ENCODE measurements at places on chromosomes 2 and 18. TPM values are rescaled to one million over a fixed set of nuclear protein-coding genes. Genes with fewer than 3 reads are reported as not detected.

DNA sequence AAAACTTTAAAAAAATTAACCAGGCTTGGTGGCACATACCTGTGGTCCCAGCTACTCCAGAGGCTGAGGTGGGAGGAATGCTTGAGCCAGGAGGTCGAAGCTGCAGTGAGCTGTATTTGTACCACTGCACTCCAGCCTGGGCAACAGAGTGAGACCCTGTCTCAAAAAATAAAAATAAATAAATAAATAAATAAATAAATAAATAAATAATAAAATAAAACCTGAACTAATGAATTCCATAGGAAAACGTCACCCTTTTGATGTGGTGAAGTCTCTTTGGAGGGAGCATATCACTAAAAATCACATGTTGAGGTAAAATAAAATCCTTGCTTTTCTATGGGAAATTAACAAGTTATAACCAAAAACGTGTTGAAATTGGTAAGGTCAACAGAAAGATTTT lies 29.6 kb upstream of the ITGAV start:
- DNase-seq = no peak

- DNase-seq = no peak
Measured at GRCh38 chr18:30618567-30618966, 424.0 kb downstream of the DSC3 start.

DNA sequence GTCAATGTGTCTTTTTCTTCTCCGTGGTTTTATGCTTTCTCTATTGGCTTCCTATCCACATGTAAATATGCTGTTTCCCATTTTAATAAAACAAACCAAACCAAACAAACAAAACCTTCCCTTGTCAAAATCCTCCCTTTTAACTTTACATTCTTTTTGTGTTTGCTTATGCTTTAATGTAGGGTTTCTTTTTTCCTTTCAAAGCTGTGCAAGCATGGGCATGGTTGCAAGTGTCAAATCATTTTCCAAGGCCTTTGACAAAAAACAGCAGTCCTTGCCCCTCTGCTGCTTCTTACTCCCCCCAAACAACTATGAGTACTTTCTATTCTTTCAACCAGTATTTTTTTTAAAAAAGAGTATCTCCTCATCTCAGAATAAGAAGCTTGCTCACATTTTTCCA lies 66.0 kb upstream of the ACYP2 start:
- no peak for DNase-seq

GRCh38 chr2:233408366-233409285 lies 54.3 kb downstream of the DGKD start:
- DNase-seq = no peak

DNA sequence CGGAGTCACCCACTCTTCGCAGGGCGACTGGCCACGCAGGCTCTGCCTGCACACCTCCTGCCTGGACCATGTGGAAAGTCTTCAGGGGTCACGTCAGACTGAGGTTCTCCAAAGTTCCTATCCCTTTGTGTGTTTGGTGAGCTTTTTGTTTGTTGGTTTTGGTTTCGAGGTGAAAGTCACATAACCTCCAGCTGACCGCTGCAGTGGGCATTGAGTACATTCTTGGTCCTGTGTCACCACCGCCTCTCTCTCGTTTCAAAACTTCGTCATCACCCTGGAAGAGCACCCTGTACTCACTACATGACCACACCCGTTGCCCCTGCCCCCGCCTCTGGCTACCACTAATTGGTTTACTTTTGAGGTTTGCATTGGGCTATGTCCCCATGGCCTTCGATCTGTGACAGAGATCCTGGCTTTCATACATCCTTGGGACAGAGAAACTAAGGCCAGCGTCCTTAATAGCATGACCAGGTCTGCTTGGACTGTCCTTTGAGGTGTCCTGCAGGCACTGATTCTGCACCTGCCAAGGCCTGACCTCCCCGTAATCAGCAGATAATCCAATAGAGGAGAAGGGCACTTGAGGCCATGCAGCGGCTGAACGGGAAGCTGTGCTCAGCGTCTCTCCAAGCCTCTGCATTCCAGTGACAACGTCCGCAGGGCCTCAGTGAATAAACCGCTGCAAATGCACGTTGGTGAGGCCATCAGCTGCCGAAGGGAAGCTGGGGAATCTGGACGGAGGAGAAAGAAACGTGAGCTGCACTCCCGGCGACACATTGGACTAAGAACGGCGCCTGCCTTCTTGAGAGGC lies 46.8 kb downstream of the SH3BP4 start:
- DNase-seq = no peak

DNA sequence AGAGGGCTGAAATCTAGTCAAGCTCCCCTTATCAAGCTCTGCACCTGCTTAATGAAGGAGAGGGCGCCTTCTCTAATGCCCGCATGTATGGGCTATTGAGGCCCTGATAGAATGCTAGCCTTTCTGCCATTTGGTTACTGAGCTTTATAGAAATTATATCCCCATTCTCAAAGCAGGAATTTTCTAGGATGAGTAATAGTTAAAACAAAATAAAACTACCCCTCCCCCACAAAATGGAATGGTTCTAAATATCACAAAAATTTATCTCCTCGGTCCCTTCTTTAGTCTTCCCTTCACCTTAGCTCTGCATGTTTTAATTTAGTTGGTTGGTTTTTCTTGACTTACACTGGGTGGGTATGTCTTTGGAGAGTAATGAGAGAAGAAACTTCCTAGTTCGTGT lies 37.7 kb downstream of the CD28 start:
- no peak for DNase-seq

DNA sequence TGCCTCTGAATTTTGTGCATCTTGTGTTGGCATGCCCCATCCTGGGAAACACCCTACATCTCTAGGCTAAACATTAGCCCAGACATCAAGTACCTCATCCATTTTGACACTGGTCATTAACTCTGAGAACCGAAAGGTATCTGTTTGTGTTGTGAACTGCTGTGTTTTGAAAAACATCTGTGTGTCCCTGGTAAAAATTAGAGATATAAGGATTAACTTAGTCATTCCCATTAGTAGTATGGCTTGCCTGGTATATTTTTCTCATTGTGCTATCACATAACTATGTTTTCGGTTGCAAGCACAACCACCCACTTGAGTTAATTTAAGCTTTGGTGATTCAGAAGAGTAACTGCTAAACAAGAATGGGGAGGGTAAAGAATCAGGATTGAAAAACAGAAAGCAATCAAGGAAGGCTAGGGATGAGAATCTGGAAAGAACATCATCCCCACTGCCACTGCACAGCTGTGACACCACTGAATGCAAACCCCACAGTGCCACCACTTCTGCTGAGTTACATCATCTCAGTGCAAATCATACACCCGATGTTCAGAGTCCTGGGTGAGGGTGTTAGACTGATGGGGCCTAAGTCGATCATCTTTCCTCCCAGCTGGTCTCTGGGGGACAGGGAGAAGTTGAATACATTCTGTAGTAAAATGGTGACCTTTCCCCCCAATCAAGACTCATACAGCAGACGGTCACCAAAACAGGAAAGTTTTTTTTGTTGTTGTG lies 234.0 kb downstream of the EPHA4 start:
- DNase-seq = no peak

- DNase-seq = no peak
Measured at GRCh38 chr2:205717175-205717846, 35.0 kb downstream of the NRP2 start.

ATOH8 gene
- total RNA-seq = 21.0 TPM

FAM237A gene
- total RNA-seq = 1.9 TPM

PSMA8 gene
- not detected for total RNA-seq

MDH1B gene
- total RNA-seq = 1.3 TPM
